ENCODE measurements at places on chromosomes 2 and 18.

- no peak for DNase-seq
Measured at GRCh38 chr18:61333271-61333745, at the start of gene CDH20. TSS of gene CDH20 (plus strand) at chr18:61333430.

GRCh38 chr18:54672846-54673475 lies 81.9 kb downstream of the DYNAP start:
- DNase-seq, result no peak

DNA sequence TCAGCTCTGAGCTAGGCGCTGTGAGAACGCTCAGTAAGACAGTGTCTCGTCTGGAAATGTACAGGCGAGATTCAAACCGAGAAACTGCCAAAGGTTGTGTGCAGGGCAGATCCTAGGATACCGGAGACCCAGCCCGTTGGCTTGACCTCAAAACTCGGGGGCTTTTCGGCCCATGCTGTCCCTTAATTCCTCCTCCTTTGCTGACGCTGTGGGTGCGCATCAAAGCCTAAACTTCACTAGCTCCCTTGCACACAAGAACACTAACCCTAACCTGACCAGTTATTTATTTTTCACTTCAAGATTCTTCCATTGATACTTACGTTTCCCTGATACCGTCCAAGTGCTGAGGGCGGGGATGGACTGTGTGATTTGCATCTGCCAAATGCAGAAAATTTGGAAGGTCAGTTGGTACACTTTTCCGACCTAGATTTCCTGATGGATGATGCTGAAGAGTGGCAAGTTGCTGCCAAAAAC lies 1.0 kb upstream of the AAK1 start:
- no peak for DNase-seq

GRCh38 chr2:52831216-52831615 lies 936.4 kb upstream of the CHAC2 start:
- no peak for DNase-seq

DNA sequence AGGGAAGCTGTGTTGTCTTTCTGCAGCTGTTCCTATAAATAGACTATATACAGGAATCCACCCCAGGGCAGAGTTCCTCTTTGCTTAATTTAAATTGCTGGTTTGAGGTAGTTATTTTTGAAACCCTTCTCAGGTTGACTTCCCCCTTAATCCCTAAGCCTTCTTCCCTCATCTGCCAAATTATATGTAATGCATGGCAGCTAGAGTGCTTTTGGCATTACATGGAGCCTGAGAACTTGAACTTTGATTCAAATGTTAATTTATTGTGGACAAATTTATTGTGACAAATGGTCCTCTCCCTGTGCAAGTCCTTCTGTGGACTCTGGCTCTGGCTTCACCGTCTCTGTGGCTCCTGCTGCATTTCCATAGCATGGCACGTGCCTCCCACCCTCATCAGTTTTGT lies 29.2 kb downstream of the MYO1B start:
- DNase-seq, result no peak

- DNase-seq, result no peak
Measured at GRCh38 chr18:44945888-44946401, 265.3 kb downstream of the SETBP1 start.

GRCh38 chr2:39216346-39217191 lies 27.2 kb downstream of the CDKL4 start:
- DNase-seq, result no peak

DNA sequence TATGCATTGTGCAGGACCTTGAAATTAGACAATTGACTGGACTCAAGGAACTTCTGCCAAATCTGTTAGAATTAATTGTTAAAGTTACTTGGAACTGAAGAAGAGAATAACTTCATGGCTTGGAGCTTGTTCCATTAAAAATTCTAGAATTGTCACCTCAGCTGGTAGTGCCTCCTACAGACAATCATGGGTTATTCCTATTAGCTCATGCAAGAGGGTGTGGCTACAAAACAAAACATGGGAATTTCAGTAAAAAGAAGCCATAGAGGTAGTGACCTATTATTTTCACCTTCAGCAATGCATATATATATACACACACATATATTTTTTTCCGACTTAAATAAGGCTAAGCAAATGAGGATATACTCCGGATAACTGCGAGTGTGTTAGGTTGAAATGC lies 181.9 kb upstream of the DTNA start:
- no peak for DNase-seq

- DNase-seq, result no peak
Measured at GRCh38 chr2:225165052-225165451, 122.8 kb upstream of the DOCK10 start.

Measured in occipital lobe (tissue), 3 donors.